ENCODE measurements at places on chromosomes 11 and 22.

DNA sequence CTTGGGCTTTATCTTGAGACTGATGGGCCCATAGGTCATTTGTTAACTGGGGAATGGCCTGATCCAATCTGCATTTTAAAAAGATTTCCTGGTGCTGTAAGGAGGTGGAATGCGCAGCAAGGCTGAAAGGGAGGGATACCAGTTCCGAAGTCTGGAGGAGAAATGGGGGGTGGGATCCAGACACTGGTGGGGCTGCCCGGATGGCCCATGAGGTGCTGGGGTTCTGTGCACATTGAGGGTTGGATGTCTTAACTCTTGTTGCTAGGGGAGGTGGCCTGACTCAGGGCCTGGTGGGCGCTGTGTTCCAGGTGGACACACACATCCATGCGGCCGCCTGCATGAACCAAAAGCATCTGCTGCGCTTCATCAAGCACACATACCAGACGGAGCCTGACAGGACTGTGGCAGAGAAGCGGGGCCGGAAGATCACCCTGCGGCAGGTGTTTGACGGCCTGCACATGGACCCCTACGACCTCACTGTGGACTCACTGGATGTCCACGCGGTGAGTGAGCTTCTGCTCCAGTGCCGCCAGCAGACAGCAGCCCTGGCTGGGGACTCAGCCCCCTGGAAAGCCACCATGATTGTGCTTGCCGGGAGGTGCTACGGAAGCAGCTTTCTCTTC lies 38.1 kb downstream of the AMPD3 start:
- no peak for DNase-seq

DNA sequence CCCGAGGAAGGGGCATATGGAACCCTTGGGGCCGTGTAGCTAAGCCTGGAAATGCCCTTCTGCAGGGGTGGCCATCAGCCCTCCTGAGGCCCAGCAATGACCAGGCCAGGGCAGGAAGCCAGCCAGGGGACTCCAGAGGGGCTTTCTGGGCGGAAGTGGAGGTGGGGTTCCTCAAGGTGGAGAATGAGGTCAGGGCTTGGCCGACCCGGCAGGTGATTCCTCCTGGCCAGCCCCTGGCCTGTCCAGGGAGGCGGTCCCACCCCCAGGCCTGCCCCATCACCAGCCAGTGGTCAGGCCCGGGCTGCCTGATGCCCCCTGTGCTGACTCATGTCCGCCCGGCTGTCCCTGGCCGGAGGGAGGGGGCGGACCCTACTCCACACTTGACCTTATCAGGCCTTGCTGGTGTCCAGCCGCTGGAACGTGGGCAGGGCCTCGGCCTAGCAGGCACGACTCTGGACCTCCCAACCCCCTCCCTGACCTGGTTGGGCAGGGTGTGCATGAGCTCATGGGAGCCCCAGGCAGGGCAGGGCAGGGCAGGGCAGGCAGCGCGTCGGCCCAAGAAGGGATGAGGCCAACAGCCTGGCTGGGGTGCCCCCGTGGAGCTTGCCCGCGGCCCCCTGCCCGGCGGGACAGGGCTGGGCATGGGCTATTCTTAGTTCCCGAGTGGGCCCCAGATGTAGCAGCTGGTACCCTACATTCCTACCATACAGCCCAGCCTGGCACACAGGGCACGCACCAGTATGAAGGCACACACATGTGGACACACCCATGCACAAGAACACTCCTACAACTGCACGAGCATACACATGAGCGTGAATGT lies 35.9 kb downstream of the RPL3 start:
- DNase-seq: peak; percentile 18

DNA sequence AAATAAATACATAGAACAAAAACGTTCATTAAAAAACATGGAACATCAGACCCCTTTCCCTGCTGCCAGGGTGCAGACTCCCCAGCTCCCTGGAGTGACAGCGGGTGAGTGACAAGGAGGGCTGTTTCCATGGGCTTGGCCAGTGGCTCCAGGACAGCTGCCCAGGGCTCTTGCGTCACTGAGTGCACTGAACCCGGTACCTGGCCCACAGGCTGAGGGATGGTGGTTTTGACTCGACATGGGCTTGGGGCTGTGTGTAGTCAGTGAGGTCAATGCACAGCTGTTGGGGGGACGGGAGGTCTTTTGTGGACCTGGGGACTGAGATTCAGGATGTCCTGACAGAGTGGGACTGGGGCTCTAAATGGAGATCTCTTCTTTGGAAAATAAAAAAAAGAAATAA lies 142.1 kb upstream of the B3GAT1 start:
- DNase-seq: no peak

DNA sequence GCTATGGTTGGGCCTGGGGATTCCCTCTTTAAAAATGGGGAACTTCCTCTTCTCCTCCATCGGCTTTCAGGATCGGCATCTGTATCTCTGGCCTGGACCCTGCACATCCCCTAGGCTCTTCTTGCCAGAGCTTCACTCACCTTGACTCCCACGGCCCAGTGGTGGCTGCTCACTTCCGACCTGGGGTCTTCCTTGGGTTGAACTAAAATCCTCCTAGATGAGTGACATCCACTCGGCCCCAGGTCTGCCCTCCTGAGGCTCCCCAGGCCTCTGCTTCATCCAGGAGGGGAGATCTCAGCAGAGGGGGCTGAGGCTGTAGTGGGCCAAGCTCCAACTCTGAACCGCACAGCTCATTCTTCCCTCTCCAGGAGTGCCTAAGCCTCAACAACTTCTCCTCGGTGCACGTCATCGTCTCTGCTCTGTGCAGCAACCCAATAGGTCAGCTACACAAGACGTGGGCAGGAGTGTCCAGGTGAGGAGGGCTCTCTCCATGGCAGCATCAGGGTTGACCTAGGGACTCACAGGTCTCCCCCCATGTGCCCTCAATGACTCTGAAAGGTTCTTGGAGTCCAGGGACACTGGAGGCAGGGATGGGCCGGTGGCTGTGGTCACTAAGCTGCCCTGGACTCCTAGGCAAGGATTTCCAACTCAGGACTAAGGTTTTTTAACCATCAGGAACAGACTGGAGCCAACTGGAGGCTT lies 3.3 kb downstream of the RGL4 start:
- no peak for DNase-seq

DNA sequence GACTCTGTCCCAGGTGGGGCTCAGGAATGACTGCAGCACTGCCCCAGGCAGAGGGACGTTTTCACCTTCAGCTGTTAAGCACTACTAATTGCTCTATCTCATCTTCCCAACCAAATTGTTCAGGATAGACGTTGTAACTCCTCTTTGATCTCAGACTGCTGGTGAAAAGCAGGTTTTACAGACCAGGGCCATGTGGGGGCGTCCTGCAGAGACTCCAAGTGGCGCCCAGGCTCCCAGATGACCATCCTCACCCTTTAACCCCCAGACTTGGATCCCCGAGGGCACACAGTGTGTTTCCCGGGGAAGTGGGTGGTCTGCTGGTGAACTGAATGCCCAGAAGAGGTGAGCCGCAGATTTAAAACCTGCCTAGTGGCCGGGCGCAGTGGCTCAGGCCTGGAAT lies 23.9 kb downstream of the FADD start:
- DNase-seq: peak; percentile 62

DNA sequence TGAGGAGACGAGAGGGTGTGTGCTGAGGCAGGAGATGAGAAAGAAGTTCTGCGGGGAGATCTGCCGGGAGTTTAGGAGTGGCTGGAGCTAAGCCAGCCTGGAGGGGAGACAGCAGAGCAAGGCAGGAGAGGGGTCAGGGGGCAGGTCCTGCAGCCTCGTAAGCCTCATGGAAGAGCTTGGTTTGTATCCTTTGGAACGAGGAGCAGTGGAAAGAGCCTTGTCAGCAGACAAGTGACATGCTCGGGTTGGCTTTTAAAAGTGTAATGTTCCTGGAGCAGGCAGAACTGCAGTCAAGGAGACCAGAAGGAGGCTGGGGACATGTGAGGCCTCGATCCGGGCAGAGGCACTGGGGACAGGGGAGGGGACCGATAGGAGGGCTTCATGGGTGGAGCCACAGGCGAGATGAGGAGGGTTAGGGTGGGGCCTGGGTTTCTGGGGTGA lies 21.4 kb upstream of the TUB start:
- DNase-seq: no peak

DNA sequence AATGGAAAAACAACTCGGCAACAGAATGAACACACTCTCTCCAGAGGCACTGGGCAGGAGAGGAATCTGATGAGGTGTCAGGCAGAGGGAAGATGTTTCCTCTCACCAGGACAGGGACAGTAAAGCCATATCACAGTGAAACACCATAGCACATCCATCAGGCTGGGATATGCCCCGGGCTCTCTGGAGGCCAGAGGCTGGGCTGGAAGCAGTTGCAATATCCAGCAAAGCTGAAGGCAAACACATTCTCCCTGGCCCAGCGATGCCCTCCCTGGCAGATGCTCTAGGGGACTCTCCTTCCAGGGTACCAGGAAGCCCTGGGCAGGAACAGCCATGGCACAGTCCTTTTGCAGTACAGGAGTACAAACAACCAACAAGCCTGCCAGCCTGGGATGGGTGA lies 11.1 kb downstream of the RSPH14 start:
- no peak for DNase-seq

DNA sequence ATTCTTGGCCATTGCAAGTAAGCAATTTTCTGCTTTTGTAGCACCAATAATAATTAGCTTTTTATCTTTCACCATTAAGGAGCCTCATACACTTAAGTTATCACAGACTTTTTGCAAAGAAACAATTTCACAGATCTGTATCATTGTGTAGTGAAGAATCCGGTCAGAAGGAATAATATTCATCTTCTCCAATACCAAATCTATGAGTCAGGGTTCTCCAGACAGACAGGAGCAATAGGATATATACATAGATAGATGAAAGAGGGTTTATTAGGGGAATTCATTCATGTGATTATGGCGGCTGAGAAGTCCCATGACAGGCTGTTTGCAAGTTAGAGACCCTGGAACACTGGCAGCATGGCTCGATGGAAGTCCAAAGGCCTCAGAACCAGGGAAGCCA lies 82.9 kb upstream of the UBASH3B start:
- no peak for DNase-seq

GRCh38 chr11:10319702-10320558 lies 15.1 kb downstream of the ADM start:
- no peak for DNase-seq

DNA sequence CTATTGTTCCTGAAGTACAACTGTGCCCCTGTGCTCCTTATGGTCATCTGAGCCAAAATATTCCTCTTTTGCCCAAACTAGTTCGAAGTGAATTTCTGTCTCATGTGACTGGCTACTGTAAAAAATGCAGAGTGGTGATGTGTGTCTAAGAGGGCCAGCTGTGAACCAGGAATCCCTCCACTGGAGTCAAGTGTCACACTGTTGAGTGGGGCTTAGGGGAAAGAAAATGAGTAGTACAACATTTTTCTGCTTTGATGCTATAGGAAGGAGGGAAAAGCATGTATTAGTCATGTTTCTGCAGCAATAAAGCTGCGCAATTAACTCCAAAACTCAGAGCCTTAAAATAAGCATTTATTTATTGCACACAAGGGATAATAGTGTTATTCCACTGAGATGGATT lies 39.8 kb upstream of the HMGXB4 start:
- no peak for DNase-seq

- DNase-seq: no peak
Observed at GRCh38 chr22:45291061-45291930, 6.5 kb downstream of the UPK3A start.

DNA sequence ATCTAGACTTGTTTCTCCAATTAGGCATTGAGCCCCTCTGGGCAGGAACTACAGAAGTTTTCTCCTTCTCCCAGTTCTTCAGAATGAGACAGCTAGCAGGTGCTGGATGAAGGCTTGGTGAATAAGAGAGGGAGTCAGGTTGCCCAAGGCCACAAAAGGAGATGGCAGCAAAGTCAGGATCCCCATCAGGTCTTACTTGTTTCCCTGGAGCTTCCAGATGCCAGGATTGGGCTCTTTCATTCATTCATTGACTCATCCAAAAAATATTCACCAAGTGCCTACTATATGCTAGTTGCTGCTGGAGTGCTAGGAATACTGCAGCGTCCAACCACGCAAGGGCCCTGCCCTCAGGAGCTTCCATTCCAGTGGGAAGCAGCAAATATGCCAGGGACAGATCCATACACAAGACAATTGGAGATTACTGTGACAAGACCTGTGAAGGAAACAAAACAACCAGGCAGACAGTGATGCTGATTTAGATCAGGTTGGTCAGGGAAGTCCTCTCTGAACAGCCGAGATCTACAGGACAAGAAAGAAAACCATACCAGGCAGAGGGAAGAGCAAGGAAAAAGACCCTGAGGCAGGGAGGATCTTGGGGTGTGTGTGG lies 24.6 kb upstream of the LMO1 start:
- DNase-seq: no peak

DNA sequence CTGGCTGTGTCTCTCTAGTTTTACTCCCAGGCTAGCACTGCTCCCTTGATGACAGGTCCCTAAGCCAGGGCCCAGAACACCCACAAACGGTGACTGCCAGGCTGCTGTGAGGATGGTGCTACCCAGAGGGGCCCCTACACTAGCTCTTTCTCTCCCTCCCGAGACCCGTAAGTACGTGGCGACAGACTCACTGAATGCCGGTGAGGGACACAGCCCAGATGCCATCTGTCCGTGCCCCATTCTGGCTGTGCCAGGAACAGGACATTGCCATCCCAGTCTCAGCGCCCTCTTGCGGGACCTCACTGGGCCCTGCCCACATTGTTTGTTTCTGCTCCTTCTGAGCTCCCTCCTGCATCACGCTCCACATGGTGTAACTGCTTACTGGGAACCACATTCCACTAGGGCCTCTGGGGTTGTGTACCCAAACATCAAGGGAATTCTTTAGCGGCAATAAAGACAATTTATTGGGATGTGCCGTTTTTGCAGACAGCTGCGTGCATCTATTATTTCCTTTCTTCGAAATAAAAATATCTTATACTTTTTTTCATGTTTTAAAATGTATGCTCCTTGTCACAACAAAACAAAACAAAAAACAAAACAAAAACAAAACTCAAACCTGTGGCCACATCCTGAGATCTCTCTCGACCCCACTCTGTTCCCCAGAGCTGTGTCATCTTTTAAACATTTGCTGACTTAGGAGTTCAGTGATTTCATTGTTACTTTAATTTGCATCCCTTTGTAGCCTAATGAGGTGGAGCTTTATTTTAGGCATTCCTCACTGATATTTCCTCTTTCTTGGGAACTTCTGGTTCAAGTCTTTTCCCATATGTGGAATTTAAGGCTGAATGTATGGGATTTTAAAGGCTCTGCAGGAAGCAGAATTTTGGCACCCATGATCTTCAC lies 4.4 kb upstream of the TPCN2 start:
- DNase-seq: peak; percentile 92

DNA sequence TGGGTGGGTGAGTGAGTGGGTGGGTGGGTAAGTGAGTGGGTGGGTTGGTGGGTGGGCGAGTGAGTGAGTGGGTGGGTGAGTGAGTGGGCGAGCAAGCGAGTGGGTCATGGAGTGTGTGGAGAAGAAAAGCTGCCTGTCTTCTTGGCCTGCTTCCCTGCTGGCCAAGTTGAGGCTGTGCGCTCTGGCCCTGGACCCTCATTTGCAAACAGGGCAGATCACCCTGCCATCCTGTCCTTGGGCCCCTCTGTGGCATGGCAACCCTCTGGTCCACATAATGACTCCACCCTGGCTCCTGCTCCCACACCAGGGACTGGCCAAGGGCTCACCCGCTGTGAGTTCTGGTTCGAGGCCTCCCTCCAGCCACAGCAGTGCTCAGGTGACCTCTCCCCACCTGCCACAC lies 35.1 kb downstream of the CAPN1 start:
- DNase-seq: no peak

- DNase-seq: no peak
Observed at GRCh38 chr11:14543260-14543659, 23.1 kb upstream of the PSMA1 start.

GRCh38 chr11:69155302-69156234 lies at the start of gene SMIM38:
Gene SMIM38, plus strand, starts transcription at chr11:69155935. Its CDS starts 1,912 bp downstream, at chr11:69157847.
- no peak for DNase-seq

Data from HT-29 (cell line).